ENCODE measurements at places on chromosomes 1 and 21.
A peak's percentile ranks its signal among the peaks of the same experiment; 100 is the strongest.

- no peak for DNase-seq
Observed at GRCh38 chr21:22584308-22584707, 1586.1 kb downstream of the NCAM2 start.

DNA sequence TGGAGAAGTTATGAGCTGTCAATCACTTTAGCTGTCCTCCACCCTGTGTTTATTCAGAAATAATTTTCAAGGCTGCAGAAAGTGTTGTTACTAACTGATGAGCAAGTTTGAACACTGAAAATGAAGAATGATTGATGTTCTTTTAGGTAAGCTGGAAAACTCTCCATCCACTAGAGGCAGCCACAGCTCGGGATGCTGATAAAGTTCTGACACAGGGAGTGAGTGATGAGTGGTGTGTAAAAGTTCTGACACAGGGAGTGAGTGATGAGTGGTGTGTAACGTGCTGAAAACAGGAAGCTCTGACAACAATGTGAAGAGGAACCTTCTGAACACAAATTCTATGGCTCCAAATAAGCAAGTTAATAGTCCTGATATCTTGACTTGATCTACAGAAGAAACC lies 197.5 kb upstream of the PTBP2 start:
- DNase-seq = no peak

DNA sequence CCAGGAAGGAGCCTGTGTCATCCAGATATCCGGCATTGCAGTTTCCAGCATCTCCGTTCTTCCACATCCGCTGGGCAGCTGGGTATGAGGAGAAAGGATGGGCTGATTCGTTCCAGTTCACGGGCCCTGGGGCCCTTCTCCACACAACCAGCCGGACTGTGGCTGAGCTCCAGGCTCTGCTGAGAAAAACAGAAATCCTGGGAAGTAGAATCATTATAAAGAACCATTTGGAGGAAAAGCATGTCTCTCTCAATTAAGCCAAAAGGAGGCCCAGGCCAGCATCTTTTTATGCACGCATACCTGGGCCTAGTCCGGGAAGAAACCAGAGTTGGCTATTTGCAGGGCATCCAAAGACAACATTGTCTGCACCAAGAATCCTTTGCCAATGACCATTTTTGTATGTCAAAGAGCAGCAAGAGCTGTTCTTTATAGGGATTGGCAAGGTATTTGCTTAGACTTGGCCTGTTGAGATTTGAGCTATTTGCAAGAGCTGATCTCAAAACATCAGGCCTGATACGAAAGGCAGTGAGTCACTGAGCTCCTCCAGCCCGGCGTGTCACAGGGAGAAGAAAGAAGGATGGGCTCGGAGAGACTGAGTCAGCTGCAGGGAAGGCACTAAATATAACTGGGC lies 84.9 kb upstream of the ARHGEF16 start:
- DNase-seq = no peak

GRCh38 chr21:33761441-33762036 lies 119.2 kb downstream of the ITSN1 start:
- no peak for DNase-seq

- no peak for DNase-seq
Observed at GRCh38 chr1:159291424-159291823, 10.7 kb upstream of the FCER1A start.

GRCh38 chr1:37792943-37793686 lies 532 bp upstream of the MANEAL start:
- DNase-seq = no peak

DNA sequence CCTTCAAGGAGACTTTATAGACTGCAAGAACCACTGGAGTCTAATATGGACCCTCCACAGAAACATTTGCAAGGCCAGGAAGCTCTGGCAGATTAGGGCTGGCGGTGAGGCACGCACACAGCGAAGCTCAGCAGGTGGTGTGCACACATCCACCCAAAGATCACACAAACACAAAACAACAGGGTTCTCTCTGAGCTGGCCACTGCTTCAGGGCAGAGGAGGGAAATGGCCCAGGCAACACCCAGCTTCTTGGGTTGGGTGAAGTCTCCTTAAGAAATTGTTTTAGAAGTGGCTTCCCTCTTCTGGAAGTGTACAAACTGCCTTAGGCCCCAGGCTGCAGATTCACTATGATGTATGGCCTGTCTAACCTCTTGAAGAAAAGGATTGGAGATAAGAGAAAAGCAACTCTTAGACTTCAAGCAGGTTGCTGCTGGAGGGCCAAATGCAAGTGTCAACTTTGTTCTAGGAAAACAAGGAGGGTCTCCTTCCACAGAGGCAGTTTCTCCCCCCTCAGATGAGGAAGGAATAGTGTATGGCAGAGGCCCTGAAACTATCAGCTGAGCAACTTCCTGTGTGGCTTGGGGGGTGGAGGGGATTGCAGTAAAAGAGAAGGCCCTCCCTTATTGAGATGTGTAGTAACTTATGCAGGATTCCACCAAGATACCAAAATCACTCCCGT lies 2.0 kb downstream of the RCSD1 start:
- no peak for DNase-seq

DNA sequence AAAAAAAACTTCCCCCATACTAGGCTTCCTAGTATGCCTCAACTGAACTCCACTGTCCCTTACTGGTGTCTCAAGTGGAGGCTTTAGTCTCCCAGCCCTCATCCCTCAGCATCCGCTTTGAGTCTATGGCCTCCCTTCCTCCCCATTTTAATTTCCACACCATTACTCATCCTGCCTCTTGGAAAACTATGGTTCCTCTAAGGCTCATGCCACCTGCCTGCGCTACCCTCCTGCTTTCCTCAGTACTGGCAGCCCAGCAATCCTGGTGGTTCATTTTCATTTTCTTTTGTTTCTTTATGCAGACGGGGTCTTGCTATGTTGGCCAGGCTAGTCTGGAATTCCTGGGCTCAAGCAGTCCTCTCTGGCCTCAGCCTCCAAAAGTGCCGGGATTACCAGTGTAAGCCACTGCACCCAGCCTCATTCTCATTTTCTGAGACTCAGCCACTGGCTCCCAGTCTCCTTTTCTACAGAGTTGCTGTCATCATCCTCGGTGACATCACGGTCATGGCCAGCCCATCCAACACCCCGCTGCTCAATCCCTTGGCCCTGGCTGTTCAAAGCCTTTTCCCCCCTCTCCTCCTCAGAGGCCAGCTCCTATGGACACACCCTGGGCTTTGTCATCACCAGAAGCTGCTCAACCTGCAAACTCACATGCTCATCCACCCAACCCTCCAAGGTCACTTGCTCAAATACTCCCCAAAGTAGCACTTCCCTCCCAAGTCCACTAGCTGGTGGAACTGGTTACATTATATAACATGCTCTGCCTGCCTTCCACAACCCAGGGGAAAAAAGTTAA lies 2.3 kb upstream of the PMVK start:
- DNase-seq = no peak

GRCh38 chr1:210617293-210617692 lies 288.6 kb downstream of the HHAT start:
- DNase-seq = no peak

- DNase-seq = no peak
Observed at GRCh38 chr1:54998677-54999076, at the start of gene BSND. Gene BSND (plus strand): TSS chr1:54998933. CDS start chr1:54999187, 254 bp downstream.

GRCh38 chr1:212119397-212119837 lies 83.9 kb downstream of the DTL start:
- DNase-seq = no peak

GRCh38 chr21:17730782-17731181 lies 88.4 kb downstream of the C21orf91 start:
- DNase-seq = no peak

DNA sequence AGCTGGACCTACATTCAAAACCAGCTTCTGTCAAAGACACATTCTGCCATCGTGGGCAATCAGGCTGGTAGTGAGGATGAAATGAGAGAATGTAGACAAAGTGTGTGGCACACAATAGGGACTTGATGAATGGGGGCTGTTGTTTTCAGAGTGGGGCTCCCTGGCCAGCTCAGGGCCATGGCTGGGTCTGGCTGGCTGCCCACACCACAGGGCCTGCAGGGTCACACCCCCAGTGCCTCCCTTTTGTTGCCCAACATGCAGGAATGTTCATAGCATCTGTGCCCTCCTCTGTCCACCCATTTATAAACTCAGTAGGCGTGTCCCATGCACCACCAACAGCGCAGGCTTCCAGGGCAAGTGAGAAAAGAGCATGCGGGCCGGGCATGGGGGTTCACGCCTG lies 20.8 kb upstream of the ECE1 start:
- peak; percentile 59 for DNase-seq

DNA sequence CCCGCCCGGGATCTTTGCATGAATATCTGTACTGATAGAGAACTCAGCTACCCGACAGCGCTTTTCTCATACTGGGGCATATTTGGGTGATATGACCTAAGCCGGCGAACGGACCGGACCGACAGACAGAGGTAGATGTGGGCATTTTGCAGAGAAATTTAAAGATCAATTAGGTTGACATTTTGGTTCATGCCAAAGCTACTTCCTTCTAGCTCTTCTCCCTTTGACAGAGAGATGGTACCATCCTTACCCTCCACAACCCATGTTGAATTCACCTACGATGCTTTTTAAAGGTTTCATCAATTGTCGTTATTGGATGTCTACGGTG lies 459 bp downstream of the ARV1 start:
- DNase-seq = no peak

DNA sequence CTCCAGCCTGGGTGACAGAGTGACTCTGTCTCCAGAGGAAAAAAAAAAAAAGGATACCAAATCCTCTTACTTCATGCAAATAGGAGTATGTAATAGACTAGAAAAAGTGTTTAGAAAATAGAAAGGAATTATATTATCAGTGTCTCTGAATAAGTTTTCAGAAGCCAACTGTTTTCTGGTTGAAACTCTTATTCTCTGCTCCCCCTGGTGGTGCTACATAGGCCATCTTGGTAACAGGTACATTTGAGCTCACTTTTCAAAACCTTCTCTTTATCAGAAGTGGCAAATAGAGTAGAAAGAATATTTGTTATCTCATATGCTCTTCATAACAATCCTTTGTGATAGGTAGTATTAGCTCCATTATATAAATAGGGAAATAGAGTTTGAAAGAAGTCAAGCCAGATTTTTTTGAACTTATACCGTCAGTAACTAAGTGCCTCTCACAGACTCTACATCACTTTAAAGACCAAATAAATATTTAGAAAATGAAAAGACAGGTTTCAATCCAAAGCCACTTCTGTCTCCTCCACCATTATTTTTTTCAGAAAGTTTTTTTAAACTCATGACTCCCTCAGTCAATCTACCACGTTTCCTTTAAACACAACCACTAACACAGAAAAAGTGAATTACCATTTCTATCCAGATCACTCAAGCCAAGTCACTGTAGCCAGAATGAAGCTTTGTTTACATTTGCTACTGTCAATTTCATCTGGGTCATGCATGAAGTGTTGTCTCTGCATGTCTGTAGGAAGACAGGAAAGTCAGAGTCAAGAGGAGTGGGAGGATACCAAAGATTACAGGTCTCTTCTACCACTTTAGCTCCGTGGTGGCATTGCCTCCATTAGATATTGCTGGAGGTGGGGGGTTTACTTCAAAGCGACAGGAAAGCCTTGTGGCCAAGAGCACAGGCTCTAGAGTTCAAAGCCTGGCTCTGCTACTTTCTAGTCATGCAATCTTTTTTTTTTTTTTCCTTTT lies 45.6 kb downstream of the IL23R start:
- no peak for DNase-seq

DNA sequence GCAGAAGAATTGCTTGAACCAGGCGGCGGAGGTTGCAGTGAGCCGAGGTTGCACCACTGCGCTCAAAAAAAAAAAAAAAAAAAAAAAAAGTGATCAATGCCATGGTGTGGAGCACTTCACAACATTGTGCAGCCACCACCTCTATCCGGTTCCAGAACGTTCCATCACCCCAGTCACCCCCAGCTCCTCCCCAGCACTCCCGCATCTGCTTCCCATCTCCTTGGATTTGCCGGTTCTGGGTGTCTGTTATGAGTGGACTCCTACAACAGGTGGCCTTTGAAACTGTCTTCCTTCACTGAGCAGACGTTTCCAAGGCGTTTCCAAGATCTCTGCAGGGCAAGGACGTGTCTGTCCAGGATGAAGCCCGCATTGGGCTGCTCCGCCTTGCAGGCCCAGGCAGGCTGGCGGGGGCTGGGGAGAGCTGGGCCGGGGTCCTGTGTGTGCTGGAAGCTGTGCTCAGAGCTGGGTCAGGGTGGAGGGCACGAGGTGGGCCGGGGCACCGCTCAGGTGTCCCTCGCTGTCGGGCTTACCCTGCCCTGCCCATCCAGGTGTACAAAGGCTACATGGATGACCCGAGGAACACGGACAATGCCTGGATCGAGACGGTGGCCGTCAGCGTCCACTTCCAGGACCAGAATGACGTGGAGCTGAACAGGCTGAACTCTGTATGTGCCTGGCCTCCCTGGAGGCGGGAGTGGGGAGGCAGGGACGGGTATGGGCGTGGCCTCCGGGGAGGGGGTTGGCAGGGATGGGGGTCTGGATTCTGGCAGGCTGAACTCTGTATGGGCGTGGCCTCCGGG lies 14.9 kb upstream of the LRRC3 start:
- DNase-seq = no peak

DNA sequence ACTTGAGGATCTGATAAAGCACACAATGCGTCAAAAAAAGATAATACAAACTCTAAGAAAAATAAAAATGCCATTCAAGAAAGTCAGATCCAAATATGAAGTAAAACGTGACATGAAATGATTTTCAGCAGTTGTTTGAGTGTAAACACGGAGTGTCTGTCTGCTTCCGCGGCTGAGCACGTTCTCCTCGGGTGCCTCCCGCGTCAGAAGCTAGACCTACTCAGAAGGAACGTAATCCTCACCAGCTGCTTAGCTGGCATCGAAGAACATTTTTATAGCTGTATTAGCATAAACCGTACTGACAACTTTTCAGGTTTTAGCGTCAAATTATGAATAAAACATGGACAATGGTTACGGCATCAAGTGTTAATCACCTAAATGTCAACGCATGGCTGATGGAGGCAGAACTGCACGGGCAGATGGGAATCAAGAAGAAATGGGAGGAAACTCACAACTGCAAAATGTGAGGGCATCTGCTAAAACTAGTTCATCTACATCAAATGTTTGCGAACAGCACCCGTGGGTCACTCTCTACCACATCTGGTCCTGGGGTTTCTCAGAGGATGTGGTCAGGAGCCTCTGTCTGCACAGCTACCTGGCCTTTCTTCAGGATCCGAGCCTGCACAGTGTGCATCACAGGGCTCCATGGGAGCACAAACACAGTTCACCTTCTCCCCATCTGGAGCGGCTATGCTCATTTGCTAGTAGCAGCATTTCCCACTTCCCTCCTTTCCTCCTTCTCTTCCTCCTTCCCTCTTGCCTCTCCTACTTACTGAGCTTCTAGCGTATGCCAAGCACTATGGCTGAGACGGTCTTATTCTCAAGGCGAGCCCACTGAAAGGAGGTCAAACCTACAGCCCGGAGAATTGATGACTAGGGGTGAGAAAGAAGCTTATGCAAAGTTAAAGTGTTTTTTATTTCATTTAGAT lies 40.0 kb downstream of the RCAN1 start:
- no peak for DNase-seq

DNA sequence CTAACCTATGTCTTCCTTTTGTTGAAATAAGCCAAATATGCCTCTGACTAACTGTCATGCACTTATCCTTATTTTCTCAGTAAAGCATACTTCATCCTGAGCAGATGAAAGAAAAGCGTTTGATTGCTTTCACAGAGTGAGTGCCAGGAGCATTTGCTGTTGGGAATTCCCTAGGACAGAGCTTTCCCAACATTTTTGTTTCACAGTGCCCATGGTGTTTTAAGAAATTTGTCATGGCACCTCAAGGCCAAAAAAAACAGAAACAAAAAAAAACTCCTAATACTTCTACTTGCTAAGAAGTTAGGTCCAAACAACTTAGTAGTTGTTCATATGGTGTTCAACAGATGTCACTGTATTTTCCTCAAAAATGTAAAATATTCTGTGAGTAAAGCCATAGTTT lies 120.8 kb upstream of the BMP8A start:
- DNase-seq = no peak

- DNase-seq = no peak
Observed at GRCh38 chr1:157496121-157496526, 56.2 kb downstream of the FCRL5 start.

- no peak for DNase-seq
Observed at GRCh38 chr1:19765623-19766022, 34.1 kb downstream of the TMCO4 start.

Data from substantia nigra (tissue), 51 donors.